ENCODE measurements at places on chromosomes 6 and 20. TPM values are rescaled to one million over a fixed set of nuclear protein-coding genes. Genes with fewer than 3 reads are reported as not detected.

DNA sequence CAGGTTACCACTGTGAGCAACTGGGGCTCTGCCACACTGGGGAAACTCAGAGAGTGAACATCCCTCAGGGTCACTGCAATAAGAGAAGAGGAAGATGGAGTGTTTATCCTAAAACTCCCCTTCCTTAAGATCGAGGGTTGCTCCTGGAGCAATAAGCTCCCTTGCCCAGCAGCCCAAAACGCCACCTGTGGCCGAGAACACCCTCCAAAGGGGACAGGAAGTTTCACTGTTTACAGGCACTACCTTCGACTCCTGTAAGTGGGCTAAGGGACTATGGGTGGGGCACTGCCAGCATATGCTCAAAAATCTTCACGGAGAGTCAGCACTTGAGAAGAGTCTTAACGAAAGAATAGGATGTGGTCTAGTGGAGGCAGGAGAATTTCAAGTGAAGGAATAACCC, 132.5 kb downstream of the FAXC start:
- no peak for ATAC-seq

DNA sequence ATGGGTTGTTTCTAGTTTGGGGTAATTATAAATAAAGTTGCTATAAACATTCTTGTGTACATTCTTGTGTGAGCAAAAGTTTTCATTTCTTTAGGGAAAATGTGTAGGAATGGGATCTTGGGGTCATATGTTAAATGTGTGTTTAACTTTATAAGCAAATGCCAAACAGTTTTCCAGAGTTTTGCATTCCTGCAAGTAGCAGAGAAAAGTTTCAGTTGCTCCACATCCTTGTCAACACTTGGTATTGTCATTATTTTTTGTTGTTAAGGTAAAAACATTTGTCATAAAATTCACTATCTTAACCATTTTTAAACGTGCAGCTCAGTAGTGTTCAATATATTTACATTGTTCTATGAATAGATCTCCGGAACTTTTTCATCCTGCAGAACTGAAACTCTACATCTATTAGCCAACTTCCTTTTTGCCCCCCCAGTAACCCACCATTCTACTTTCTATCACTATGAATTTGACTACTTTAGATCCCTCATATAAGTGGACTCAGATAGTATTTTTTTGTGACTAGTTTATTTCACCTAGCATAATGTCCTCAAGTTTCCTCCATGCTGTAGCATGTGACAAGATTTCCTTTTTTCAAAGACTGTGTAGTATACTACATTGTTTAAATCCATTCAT, 48.4 kb downstream of the PHACTR2 start:
- no peak for ATAC-seq

DNA sequence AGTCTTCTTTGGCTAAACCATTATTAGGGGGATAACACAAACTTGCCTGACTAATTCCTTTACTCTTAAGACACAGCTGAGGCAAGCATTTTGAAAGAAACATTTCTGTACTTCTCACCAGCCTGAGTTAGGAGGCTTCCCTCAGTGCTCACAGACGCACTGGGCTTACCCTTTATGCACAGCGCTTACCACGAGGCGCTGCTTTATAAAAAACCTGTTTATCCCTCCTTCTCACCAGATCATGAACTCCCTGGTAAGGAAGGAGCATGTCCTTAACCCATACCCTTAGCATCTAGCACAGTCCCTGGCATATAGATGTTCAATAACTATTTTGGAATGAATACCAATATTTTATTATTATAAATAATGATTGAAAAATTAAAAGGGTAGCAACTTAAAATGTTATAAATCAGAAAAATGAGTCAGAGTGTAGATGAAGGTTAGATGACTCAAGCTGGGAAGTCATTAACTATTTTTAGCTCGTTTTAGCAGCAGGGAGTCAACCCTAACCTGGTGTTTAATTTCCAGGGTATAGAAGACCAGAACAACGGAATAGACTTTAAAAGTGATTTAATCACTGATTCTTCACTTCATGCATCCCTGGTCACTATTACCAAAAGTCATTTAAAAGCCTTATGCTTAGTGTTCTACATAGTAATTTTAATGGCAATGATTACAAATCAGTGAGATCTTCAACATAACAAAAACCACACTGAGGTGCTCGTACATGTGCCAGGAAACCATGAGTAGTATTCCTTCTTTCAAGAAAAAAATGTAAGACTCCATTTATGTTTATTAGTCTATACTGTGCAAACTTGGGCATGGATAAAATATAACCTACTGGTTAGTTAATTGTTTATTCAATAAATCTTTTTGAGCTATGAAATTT, 4.1 kb upstream of the TPD52L1 start:
- ATAC-seq, result no peak

- ATAC-seq, result no peak
These were observed 5.7 kb upstream of the PARD6B start for GRCh38 chr20:50725724-50726005.

DNA sequence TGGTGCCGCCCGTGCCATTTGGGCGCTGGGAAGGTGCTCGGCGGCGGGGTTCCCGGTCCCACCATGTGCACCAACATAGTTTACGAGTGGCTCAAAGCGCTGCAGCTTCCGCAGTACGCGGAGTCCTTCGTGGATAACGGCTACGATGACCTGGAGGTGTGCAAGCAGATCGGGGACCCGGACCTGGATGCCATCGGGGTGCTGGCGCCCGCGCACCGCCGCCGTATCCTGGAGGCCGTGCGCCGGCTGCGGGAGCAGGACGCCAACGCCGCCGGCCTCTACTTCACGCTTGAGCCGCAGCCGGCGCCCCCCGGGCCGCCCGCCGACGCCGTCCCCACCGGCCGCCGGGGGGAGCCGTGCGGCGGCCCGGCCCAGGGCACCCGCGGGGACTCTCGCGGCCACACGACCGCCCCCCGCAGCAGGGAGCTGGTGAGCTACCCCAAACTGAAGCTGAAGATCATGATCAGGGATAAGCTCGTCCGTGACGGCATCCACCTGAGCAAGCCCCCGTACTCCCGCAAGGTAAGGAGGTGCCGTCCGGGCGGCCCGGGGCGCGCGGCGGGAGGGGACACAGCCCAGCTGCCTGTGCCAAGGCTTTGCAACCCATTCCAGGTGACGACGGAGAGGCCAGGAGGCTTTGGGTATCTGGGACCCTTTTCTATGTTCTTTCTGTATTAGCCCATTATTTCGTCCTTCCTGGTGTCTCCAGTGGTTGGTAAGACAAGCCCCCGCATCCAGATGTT, 547 bp downstream of the SAMD5 start:
- ATAC-seq, result peak; percentile 10

DNA sequence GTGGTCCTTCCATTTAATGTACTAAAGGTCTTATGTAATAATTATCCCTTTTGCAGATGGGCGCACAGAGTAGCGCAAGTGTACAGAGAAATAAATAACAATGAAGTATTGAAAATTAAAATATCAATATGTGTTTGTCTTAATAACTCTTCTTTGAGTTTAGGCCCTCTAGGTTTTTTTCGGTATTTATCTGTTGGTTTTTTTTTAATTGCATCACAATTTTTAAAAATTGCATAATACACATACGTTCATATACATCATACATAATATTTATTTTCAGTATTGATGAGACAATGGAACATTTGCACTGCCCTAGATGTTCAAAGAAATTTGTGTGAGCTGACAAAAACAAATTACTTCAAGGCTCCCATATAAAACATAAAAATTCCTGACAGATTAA, 15.1 kb downstream of the ADGRB3 start:
- no peak for ATAC-seq

DNA sequence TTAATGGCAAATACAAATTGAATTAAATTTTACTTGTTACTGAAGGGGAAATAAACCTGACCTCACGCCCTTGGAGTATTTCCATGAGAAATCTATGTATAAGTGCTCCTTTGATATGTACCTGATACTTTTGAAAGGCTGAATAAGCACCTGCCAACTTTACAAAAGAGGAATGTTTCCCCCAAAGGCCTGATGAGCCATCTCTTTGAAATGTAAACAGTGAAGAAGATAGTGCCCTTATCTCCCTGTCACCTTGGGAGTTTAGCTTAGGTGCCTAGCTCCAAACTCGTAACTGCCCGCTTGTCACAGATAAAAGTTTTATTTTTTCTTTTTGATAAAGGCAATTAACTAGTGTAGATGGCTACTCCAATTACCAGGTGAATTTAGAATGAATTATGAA, 1.1 kb upstream of the ZNF343 start:
- no peak for ATAC-seq

- no peak for ATAC-seq
These were observed 167.1 kb downstream of the KIF6 start for GRCh38 chr6:39558079-39558478.

DNA sequence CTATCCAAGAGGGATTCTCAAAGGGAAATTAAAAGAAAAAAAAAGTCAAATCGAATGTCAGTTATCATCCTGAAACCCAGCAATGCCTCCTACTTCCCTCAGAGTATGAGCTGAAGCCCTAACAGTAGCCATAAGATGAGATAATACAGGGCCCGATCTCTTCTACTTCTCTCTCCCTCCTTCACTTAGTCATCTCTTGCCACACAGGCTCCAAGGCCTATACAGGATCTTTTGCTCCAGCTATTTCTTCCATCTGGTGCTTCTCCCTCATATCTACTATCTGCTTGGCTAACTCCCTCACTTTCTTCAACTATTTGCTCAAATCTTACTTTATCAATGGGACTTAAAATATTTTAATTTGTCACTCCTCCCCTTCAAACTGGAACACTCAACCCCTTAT, 215.3 kb downstream of the RNGTT start:
- ATAC-seq, result no peak

DNA sequence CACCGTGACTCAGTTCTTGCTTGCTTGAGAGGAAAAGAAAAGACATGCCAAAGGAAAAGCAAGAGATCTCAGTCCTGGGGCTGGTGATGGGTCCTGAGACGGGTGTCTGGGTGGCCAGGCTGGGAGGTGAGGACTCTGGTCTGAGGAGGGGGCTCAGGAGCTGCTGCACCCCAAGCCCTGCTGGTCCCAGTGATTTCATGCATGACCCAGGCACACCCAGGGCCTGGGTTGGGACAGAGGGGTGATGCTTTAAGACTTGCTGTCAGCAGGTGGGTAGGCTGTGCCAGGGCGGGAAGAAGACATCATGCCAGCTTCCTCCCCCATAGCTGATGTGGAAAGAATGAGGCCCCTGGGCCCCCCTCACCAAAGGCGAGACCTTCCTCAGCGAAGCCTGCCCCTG, 65.1 kb upstream of the PMEPA1 start:
- no peak for ATAC-seq

- ATAC-seq, result no peak
These were observed 27.3 kb upstream of the GRM4 start for GRCh38 chr6:34172961-34173775.

- no peak for ATAC-seq
These were observed 377.8 kb downstream of the UTRN start for GRCh38 chr6:144662812-144663365.

DNA sequence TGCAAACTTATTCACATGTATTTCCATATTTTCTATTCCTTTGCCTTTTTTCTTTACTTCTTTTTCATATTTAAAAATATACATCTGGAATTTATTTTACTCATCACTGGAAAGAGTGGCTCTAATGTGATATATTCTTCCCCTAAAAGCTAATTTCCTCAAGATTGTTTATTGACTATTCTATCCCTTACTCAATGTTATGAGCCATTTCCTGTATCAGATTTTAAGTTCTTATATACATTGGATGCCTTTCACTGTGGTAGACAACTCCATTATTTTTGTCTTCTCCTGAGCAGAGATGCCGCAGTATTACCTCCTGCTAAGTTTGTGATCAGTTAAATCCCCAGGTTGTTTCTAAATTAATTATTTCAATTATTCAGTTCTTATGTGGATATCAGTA, 418.4 kb upstream of the JAG1 start:
- ATAC-seq, result no peak

DNA sequence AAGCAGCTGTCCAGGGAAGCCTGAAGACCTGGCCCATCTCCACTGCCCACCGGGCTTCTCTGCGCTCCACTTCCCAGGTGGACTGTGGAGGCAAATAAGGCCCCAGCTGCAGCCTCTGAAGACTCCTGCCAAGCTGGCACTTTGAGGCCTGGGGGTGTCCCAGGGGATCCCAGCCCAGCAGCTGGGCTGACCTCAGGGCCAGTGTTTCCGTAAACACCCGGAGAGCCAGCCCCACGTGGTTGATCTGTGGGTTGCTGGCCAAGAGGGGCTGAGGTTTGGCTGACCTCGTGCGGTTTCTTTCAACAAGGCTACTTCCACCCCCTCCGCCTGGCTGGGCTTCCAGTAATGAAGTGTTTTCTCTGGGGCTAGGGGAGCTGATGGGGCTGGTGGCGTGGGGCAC, 12.4 kb upstream of the CCN5 start:
- ATAC-seq, result peak; percentile 85

- no peak for ATAC-seq
These were observed 37.3 kb upstream of the TGM2 start for GRCh38 chr20:38202153-38202981.

DNA sequence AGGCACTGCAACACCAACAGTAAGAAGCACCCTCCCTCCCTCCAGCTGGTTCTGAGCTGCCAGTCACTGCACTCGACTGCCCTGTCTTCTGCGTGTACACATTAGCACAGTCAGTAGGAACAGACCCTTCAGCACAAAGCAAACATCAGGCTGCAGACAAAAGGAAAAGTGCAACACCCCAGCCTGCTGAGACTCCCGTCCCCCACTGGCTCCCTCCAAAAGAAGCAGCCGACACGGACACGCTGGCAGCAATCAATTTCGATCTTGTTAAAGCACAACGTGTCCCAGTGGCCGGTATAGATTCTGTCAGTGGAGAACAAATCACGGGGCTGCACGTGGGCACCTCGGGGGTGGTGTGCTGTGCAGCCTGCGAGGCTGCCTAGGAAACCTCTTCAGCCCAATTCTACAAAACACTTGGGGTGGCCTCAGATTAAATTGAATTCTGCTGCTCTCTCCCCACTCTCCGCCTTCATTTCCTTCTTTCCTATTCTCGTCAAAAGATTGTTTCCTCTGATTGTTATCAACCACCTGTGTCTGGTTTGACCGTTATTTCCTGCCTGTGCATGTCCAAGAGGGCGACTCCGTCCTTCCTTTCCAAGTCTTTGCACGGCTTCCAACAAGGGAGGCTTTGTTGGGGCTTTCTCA, 38.7 kb downstream of the TRAF3IP2 start:
- ATAC-seq, result no peak

DNA sequence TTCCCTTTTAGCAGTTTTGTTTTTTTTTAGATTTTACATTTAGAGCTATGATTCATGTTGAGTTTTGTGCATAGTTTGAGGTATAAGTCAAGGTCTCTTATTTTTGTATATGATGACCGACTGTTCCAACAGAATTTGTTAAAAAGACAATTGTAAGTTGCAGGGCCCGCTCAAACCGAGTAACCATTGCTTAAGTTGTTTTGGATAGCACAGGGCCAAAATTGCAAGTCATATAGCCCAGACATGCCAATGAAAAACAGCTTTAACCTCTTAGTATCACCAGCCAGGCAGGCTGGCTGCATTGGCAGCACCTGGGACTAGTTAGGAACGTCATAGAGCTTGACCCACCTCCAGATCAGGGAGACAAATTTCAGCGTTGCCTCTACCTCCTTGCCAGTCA, 47.3 kb downstream of the PFDN4 start:
- no peak for ATAC-seq

GRCh38 chr6:143939364-143939763, 68.7 kb downstream of the PLAGL1 start:
- ATAC-seq, result no peak

GRCh38 chr6:51302431-51302830, 483.8 kb downstream of the TFAP2B start:
- ATAC-seq, result no peak

Gene SIGLEC1
- total RNA-seq, result 17.2 TPM

Gene BMP2
- 5.3 TPM for total RNA-seq

Gene GPX5
- total RNA-seq, result not detected

Gene ZKSCAN8
- total RNA-seq, result 22.0 TPM

Measured in gastroesophageal sphincter (tissue), 4 donors.